ENCODE measurements at places on chromosomes 4 and X. TPM values are rescaled to one million over a fixed set of nuclear protein-coding genes. Genes with fewer than 3 reads are reported as not detected.

- no peak for DNase-seq
Observed at GRCh38 chr4:76036855-76037254, 985 bp upstream of the CXCL11 start.

GRCh38 chrX:104564921-104565703 lies 887 bp upstream of the IL1RAPL2 start:
- DNase-seq = no peak

GRCh38 chrX:134528960-134529359 lies 69.0 kb downstream of the HPRT1 start:
- no peak for DNase-seq

GRCh38 chr4:120005076-120005475 lies 61.6 kb downstream of the MAD2L1 start:
- no peak for DNase-seq

GRCh38 chr4:73663576-73663975 lies 43.3 kb upstream of the RASSF6 start:
- DNase-seq = no peak

DNA sequence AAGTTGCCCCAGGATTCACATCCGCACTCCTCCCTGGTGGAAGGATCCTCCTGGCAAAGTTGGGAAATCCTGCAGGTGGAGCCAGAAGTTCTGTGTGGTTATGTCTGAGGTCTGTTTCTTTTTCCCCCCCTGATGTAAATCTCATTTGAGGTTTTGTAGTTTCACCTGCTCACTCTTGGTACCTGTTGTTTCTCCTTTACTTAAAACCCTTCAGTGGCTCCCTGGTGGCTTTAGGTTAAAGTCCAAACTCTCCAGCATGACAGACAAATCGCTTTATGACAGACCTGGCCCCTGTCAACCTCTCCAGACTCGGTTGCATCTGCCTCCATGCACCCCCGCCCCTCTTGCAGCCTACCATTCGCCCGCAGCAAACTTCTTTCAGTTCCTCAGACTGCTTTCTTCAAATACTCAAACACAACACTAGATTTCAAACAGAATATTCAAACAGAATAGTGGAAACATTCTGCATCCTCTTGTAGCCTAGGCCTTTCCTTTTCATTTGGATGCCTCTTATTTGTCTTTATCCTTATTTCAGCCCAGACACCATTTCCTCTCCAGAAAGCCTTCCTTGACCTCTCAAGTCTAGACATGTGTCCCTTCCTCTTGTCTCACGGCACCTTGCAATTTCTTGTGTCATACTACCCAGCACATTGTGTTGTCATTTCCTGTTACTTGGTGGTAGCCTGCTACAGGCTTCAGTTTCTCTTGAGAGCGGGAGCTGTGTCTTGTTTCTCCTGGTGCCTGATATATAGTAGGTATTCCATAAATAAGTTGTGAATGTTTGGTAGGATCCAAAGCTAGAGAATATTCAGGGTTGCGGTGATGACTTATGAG lies 24.8 kb downstream of the IL13RA1 start:
- no peak for DNase-seq

The PAK3 gene
- total RNA-seq = 0.30 TPM

The SULT1E1 gene
- not detected for total RNA-seq

The CXXC4 gene
- 2.9 TPM for total RNA-seq

The FAT1 gene
- 79.2 TPM for total RNA-seq

Data from heart left ventricle (tissue), 16 donors.